Iris pigment epithelial cell (primary cell): ENCODE measurements at places on chromosomes 3 and 15.

DNA sequence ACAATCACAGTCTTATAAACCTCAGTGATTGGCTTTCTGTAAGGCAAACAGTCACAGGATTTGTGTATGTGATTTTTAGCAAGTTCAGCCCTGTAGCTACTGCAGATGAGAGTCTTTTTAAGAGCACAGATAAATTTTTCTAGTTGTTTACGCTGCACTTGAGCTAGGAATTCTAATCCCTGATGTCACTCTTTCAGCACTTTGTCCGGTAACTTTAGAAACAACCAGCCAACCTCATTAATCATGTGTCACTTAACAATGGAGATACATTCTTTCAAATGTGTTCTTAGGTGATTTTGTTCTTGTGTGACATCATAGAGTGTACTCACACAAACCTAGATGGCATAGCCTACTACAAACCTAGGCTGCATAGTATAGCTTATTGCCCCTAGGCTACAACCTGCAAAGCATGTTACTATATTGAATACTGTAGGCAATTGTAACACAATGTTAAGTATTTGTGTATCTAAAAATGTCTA is 36.8 kb upstream of the GOLGA6L2 start:
- DNase-seq, result no peak

DNA sequence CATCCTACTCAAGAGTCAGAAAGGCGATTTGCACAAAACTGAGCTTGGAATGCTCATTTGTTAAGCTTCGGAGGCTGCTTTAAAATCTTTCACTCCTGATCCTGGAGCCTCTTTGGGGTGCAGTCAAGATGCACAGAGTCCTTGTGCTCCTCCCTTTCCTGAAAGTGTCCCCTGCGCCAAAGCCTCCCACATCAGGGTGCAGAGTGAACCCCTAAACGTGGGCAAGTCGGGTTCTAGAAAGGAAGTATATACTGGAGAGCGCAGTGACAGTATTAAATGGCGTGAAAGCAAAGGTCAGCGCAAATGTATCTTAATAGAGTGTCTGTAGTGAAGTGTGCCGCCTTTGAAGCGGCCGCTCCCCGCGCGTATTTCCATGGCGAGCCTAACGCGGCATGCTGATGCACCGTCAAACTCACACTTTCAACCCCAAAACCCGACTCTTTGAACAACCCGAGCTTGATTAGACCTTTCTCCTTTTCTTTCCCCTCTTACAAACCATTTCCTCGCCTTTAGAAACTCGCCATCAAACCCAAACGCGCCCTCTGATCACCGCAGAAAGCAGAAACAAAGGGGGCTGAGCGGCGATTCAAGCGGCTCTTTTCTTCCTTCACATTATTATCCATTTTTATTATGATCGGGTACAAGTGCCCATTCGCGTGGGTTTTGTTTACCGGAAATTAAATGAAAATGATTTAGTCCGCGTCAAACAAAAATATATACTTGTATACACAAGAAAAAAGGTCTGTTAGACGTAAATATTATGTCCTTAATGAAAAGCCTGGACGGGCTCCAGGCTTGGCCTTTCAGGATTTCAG is 18.3 kb downstream of the ZIC4 start:
- no peak for DNase-seq

GRCh38 chr3:178537122-178537705 is 978 bp downstream of the KCNMB2 start:
- no peak for DNase-seq

DNA sequence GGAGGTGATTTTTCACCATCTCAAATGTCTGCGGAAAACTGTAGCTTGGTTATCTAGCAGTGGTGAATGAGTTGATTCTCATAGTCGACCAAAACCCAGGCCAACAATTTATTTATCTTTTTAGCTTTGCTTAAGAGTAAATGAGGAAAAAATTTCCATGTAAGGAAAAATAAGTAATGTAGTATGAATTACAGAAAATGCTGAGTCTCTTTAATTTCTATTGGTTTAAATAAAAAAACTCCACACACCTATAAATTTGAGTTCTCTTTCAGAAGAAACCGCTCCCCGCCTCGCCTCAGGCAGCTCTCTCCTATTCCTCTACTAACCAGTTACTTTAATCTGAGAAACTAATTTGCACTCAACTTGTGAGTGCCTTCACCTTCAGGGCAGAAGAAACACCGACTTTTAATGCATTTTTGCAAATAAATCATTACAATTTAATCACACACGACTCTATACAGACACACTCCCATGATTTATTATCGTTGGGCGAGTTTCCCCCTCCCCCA is 540 bp upstream of the RSRC1 start:
- DNase-seq, result no peak

GRCh38 chr15:43749690-43750345 is 3.6 kb downstream of the PDIA3 start:
- no peak for DNase-seq

GRCh38 chr3:59996056-59996455 is 946.2 kb upstream of the CFAP20DC start:
- DNase-seq, result no peak

DNA sequence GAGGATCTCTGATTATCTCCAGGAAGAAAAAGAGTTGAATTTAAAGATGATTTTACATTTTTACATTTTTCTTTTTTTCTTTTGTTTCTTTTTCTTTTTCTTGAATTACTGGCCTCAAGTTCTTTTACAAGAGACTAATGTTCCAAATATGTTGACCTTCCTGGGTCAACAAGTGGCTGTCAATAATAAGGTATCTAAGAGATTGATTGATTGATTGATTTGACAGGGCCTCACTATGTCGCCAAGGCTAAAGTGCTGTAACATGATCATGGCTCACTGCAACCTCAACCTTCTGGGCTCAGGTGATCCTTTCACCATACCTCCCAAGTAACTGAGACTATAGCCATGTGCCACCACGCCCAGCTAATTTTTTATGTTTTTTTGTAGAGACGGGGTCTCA is 44.6 kb downstream of the KIF9 start:
- no peak for DNase-seq

DNA sequence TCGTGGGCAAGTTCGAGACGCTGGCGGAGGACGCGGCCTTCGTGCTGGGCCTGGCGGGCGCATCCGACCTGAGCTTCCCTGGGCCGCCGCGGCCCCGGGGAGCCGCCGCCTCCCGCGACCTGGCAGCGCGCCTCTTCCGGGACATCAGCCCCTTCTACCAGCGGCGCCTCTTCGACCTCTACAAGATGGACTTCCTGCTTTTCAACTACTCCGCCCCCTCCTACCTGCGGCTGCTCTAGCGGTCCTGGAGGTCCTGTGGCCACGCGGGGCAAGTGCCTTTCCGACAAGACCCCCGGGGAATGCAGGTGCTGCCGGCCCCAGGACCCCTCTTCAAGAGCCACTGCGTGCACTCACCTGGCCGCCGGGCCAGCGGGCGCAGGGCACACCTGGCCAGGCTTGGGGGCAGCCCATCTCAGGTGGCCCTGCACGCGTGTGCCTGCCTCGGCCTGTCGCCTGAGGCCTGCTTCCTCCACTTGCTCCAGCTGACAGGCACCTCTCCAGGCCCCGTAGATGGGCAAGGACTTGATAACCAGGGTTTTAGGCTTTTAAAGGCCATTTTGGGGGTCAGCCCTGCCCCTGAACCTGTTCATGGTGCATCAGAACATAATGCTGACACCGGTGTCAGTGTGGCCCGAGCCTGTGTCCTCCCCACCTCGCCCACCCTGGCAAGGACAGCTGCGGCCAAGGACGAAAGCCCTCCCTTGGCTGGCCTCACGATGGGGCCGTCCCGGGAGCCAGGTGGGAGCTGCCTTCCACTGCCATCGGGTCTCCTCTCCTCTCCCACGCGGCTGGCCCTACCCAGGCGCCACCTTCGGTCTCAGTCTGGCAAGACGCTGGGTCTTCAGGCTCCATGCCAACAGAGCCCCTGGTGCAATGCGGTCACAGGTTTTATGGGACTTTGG is 16.1 kb downstream of the C3orf22 start:
- no peak for DNase-seq

- peak; percentile 21 for DNase-seq
Observed at GRCh38 chr3:18124501-18124900, 300.6 kb downstream of the SATB1 start.

- DNase-seq, result no peak
Observed at GRCh38 chr3:127011270-127011992, 28.5 kb downstream of the PLXNA1 start.

DNA sequence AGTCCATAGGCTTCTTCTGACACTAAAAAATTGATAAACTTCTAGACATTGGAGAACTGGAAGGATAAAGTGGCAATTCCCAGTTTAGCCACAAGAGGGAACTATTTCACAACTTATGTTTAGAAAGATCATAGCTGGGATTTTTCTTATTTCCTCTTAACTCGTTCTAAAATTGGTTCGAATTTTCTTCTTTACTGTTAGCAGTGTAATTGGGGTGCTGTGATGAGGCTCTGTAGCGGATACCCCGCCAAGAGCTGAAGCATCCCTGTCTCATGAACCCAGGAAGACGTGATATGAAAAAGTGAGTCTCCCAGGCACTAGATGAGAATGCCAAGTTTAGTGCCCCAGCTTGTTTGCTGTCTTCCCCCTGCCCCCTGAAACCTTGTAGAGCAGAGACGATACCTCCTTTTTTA is 85.1 kb downstream of the PDCD6IP start:
- DNase-seq, result peak; percentile 38

DNA sequence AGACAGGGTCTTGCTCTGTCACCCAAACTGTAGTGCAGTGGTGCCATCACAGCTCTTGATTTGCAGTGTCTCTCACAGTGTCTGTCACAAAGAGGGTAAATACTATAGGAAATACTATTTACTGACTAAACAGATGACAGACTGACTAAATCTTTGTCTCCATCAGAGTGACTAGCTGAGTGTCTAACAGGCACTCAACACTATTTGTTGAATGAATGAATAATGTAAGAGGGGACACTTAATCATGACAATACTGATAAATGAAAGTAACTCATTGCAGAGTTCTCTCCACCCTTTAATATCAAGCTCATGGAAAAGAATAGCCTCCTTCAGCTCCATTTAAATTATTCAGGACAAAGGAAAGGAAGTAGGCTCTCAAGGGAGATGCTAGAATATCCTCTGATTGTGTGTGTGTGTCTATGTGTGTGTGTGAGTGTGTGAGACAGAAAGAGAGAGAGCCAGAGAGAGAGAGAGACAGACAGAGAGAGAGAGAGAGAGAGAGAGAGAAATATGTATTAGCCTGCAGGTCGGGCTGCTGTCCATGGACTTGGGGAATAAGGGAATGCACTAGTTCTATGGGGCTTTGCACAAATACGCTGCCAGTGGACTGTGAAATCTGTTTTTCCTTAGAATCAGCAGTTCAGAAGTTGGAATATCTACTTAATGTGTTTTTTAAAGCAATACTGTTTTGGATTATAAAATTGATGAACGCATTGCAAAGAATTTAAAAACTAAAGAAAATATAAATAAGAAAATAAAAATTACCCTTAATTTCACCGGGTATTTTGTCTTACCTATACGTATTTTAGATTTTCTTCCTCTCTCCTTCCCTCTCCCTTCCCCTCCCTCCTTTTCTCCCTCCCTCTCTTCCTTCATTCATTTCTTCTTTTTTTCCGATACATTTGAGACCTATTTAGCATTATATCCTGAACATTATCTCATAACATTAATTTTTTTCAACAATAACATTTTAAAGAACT is 132.9 kb upstream of the LRIG1 start:
- no peak for DNase-seq

DNA sequence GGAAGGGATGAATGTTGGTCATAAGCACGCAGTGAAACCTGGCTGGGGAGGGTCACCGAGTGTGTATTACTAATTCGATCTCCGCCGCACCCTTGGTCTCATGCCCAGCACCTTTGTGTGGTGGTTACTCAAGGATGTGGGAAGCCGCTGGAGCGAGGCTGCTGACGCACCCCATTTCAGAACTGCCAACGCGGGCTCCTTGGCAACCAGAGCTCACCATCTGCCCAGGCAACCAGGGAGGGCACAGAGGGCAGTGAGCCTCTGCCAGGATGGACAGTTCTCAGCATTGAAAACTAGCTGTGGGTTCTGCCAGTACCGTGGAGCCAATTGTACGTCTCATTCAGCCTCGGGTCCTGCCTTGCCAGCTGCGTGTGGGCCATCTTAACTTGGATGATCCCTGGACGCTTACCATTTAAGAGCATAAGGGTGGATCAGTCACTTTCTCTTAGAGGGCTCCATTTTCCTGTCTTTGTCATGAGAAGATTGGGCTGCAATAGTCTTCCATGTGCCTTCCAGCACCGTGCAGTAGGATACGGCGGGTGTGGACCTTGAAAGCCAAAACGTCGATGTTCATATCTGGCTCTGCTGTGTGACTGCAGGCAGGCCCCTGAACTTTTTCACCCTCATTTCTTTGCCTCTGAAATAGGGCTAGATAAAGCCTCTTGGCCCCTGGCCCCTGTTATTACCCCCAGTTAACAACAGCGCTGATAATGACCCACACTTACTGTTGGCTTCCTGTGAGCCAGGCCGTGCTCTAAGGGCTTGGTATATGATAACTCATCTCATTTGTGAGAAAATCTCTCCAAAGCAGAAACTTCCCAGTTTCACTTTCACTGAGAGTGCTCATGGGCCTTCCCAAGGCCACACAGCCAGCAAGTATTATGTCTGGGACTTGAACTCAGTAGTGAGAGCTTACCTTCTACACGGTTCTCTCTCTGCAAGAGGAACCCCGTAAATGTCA is 238.8 kb downstream of the OPA1 start:
- DNase-seq, result peak; percentile 26
